Keratinocyte (primary cell): ENCODE measurements at places on chromosomes 6 and 20. TPM values are rescaled to one million over a fixed set of nuclear protein-coding genes. Genes with fewer than 3 reads are reported as not detected.

STMN3 gene
- 9.2 to 12.0 TPM (median 10.5 TPM) in 3 replicates for polyA plus RNA-seq

FRK gene
- 1.9 to 2.4 TPM (median 2.4 TPM) in 3 replicates for polyA plus RNA-seq

C6orf52 gene
- not detected in 3 replicates for polyA plus RNA-seq

PLCB4 gene
- 2.4 to 4.1 TPM (median 3.1 TPM) in 3 replicates for polyA plus RNA-seq

FAM83B gene
- polyA plus RNA-seq: 19.3 to 30.3 TPM (median 26.5 TPM) in 3 replicates

MYB gene
- polyA plus RNA-seq: 0.04 to 0.06 TPM in 2 of 3 replicates, not detected in the other

CRISP3 gene
- polyA plus RNA-seq: 0.02 to 0.04 TPM in 2 of 3 replicates, not detected in the other

CLVS2 gene
- not detected in 3 replicates for polyA plus RNA-seq

PKIB gene
- 4.4 to 8.7 TPM (median 5.8 TPM) in 3 replicates for polyA plus RNA-seq

CCN5 gene
- polyA plus RNA-seq: 0.50 TPM in 1 of 3 replicates, not detected in the others

GRCh38 chr20:54305421-54305820 is 97.5 kb downstream of the PFDN4 start:
- H3K4me3 ChIP-seq: no peak overlapping the region
- H3K4me1 ChIP-seq: no peaks in the 10 kb centered on the region
- no peaks in the 10 kb centered on the region for H3K36me3 ChIP-seq

DNA sequence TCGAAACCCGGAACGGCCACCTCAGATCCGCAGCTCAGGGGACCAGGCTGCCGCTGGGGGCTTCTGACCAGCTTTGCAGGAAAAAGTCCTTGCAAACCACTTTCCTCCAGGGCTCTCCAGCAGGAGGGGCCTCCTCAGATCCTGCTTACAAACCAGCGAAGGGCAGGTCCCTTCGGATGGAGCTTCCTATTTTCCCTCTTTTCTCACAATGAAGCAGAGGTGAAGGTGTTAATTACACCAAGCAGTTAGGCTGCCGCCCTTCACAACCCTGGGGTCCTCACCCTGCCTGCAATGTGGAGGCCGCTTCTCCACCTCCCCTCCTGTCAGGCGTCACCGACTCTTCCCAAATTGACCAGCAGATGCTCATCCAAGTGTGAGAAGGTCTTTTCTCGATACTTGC is 5.7 kb downstream of the ARHGAP40 start:
- no peak overlapping the region for H3K4me3 ChIP-seq
- peaks cover 3% of the 10 kb centered on the region for H3K27me3 ChIP-seq
- no peak for DNase-seq

DNA sequence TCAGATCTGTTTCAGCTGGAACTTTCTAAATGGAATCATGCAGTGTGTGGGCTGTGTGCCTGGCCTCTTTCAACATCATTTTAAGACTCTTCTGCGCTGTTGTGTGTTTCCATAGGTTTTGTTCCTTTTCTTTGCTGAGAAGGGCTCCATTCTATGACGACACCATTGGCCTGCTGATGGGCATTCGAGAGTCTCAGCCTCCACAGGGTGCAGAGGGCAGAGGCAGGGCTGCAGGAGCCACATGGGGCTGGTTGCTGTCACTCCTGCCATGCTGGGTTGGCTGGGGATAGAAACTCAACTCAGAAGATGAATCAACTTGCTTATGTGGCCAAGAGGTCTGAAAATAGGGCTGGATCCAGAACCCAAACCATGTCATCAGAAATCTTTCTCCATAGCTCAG is 68.5 kb upstream of the SLCO4A1 start:
- no peak overlapping the region for H3K27ac ChIP-seq
- DNase-seq: no peak
- H3K27me3 ChIP-seq: peaks cover 50% of the 10 kb centered on the region
- no peak overlapping the region for H3K4me3 ChIP-seq

GRCh38 chr6:123655521-123656306 is 19.0 kb upstream of the TRDN start:
- H3K4me1 ChIP-seq: no peaks in the 10 kb centered on the region
- DNase-seq: no peak
- H3K4me3 ChIP-seq: peak overlapping the region; percentile 27
- H3K27ac ChIP-seq: no peak overlapping the region

GRCh38 chr20:270517-270916 is 13.0 kb downstream of the DEFB132 start:
- no peak overlapping the region for H3K4me3 ChIP-seq
- no peak overlapping the region for H3K27ac ChIP-seq
- H3K27me3 ChIP-seq: peaks cover 9% of the 10 kb centered on the region
- peaks cover 3% of the 10 kb centered on the region for H3K4me1 ChIP-seq
- no peak for DNase-seq

GRCh38 chr6:14439419-14439818 is 321.8 kb downstream of the CD83 start:
- no peak overlapping the region for H3K4me3 ChIP-seq
- no peaks in the 10 kb centered on the region for H3K36me3 ChIP-seq
- H3K27me3 ChIP-seq: no peaks in the 10 kb centered on the region
- no peaks in the 10 kb centered on the region for H3K4me1 ChIP-seq
- no peak overlapping the region for H3K27ac ChIP-seq

DNA sequence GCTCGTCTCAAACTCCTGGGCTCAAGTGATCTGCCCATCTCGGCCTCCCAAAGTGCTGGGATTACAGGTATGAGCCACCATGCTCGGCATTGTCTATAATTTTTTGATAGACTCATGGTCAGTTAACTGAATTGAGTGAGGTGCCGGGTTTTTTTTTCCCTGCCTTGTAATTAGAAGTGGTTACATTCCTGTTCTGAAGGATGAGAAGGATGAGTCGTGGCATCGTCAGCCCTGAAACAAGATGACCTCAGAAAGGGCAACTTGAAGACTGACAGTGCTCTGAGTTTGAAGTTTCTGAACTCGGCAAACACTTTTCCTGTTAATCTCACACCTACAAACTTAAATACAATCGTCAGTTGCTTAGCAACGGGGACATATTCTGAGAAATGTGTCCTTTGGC is 158.7 kb upstream of the PDE10A start:
- no peak for DNase-seq
- no peaks in the 10 kb centered on the region for H3K36me3 ChIP-seq
- H3K4me3 ChIP-seq: no peak overlapping the region
- no peak overlapping the region for H3K27ac ChIP-seq

DNA sequence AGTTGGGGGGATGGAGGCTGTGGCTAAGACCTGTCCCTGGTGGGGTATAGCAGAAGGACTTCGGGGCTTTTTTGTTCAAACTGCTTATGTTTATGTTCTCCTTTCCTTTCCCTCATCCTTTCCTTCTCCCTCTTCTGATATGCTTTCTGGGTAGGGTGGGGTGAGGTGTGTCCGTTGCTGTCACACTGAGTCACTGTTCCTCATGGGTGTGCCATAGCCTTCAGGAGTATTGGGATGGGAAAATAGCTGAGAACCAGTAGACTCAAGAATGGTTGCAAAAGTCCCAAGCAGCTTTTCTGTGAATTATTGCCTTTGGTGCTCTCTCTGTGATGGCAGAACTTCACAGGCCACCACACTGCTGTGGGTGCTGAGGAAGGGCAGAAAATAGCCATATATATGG is 39.6 kb downstream of the TPD52L1 start:
- peak overlapping the region; percentile 84 for H3K27ac ChIP-seq
- no peaks in the 10 kb centered on the region for H3K36me3 ChIP-seq
- DNase-seq: peak; percentile 19
- H3K4me3 ChIP-seq: peak overlapping the region; percentile 3
- peaks cover 31% of the 10 kb centered on the region for H3K4me1 ChIP-seq
- no peaks in the 10 kb centered on the region for H3K27me3 ChIP-seq

- no peak overlapping the region for H3K27ac ChIP-seq
- no peaks in the 10 kb centered on the region for H3K4me1 ChIP-seq
- H3K36me3 ChIP-seq: no peaks in the 10 kb centered on the region
- H3K27me3 ChIP-seq: peaks cover 58% of the 10 kb centered on the region
Observed at GRCh38 chr6:110364364-110365105, 6.4 kb upstream of the METTL24 start.

DNA sequence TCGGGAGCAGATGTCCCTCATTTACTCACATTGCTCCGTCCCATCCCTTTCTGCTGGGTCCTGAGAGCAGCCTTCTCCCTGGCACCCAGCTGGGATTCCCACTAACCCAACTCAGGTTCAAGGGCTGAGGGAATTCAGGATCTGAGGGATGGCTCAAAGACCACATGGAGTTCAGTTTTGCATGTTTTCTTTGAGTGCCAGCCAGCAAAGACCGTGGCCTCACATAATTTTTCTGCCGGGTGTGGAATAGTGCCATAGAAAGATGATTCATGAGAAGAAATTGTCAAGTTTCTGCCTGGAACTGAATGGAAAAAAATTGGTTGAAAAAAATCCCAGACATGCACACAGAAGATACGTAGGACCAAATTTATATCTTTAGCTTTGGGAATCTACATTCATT is 168.6 kb downstream of the CD83 start:
- H3K27me3 ChIP-seq: no peaks in the 10 kb centered on the region
- no peak for DNase-seq
- peaks cover 15% of the 10 kb centered on the region for H3K4me1 ChIP-seq
- no peaks in the 10 kb centered on the region for H3K36me3 ChIP-seq
- no peak overlapping the region for H3K4me3 ChIP-seq

GRCh38 chr6:21506126-21506525 is 87.4 kb upstream of the SOX4 start:
- H3K36me3 ChIP-seq: no peaks in the 10 kb centered on the region
- H3K27ac ChIP-seq: peak overlapping the region; percentile 44

DNA sequence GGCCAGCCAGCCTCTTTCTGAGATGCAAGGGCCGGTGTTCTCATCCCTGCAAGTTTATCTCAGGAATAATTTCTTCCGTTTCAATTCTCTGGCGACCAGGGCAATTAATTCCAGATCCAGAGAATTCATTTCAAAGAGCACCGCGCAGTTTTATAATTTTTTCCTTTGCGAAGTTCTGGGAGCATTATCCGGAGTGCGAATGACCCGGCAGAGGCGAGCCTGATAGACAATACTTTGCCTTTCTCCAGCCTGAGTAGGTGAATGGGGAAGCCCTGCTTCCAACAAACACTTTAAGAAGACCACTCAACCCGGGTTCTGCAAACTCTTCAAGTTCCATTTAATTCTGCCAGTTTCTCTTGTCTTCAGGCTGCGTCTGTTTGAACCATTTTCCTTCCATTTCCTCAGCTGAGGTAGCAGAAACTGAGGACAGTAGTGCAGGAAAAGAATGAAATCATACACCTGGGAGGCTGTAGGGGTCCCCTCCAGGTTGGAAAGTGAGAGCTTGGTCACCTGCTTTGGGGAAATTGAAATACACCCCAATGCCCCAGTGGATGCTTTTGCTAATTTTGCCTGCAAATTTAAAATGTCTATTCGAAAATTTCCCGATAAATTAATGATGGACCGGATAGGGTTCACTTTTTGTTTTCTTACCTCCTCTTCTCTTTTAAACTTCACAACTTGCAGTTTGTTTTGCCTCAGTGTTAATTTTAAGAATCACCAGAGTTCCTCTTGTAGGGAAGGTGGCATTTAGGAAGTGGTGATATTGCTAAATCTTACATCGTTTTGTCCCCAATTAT is 1.1 kb downstream of the VGLL2 start:
- peaks cover 99% of the 10 kb centered on the region for H3K27me3 ChIP-seq
- peaks cover 15% of the 10 kb centered on the region for H3K4me1 ChIP-seq
- no peak overlapping the region for H3K27ac ChIP-seq
- no peak overlapping the region for H3K4me3 ChIP-seq
- DNase-seq: no peak
- H3K36me3 ChIP-seq: no peaks in the 10 kb centered on the region

DNA sequence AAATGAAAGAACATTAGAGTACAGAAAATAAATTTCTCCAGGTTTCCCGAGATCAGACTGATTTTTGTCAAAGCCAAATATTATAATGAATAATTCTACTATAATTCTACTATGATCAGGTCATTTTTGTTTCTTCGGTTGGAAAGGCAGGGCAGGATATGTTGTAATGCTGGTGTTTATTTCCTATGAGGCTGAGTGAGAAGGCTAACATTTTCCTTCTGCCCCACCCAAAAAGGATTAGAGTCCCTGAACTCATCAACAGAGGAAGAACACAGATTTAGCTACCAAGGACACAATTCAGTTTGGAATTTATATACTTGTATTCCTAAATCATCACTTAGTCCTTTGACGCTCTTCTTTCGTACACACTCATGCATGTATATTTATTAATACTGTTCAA is 318.9 kb downstream of the SYNE1 start:
- H3K36me3 ChIP-seq: no peaks in the 10 kb centered on the region
- no peaks in the 10 kb centered on the region for H3K27me3 ChIP-seq
- peaks cover 11% of the 10 kb centered on the region for H3K4me1 ChIP-seq
- no peak for DNase-seq
